ENCODE measurements at places on chromosomes 6 and 20.

- no peak for DNase-seq
Observed at GRCh38 chr6:135586388-135586787, 88.8 kb upstream of the AHI1 start.

- no peak for DNase-seq
Observed at GRCh38 chr6:129368076-129368475, 341.9 kb downstream of the ARHGAP18 start.

- no peak for DNase-seq
Observed at GRCh38 chr20:35837577-35838195, 65.9 kb downstream of the PHF20 start.

DNA sequence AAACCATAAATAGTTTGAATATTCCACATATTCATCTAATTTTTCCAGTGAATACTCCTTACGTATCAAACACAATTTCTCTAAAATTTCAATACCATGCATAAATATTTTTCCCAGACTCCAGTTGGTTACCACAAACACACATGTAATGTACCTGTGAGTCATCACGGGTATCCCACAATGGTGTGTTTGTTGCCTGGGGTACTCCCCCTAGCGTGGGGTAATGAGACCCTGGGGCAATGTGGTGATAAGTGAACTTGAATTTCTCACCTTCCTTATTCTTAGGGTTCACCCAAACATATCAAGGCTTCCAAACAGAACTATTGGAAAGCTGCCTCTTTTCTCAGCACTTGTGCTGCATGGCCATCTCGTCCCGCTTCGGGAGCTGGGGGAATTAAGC is 51.0 kb downstream of the STX7 start:
- no peak for DNase-seq

- DNase-seq, result no peak
Observed at GRCh38 chr6:156695742-156696141, 81.4 kb upstream of the ARID1B start.

- no peak for DNase-seq
Observed at GRCh38 chr6:160240691-160241084, 17.9 kb downstream of the SLC22A2 start.

- DNase-seq, result no peak
Observed at GRCh38 chr6:92945799-92946198, 473.6 kb downstream of the EPHA7 start.

DNA sequence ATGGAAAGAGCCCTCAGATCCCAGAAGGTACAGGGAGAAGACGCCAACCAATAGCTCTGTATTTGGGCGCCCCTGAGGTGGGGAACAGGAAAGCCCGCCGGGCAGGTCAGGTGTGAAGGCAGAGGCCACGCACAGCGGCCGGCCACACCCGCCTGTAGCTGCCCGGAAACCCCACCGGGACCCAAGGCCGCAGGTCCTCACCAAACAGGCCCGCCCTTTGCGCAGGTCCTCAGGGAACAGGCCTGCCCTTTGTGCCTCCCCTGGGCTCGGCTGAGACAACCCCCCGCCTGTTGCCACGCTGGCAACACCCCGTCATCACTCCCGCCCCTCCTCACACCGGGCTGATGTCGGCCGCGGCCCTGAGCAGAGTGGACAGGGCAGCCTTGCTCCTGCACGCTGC is 44.9 kb upstream of the CHRNA4 start:
- DNase-seq, result no peak

DNA sequence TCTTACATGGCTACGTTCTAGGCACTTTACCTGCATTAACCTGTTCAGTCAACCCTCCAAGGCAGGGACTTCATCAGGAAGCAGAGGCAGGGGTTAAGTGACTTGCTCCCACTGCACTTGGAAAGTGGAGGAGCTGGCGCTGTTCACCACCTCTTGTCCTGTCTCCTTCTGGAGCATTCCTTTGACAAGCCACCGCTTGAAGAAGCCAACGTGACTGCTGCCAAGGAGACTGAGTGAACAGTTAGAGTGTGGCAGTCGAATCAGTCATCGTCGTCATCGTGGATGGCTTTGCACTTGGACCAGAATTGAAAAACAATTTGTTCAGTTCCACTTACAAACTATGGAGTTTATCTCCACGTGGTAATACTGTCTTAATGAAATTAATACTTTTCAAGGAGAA is 60.9 kb downstream of the TULP4 start:
- no peak for DNase-seq

DNA sequence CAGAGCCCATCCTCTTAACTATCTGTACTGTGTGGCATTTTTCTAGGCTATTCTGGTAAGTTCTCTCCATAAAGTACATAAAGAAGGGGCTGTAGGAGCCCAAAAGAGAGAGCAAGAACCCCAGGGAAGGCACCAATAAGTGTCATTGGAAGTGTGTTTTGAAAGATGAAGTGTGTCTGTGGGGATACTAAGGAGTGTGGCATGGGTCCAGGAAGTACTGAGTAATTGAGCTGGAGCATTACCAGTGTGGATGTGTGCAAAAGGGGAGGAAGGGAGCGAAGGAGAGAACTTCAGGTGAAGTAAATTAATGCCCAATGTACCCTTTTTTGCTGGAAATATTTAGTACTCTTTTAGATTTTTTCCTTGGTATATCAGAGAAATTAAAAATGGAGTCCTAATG is 63.9 kb downstream of the KCNS1 start:
- no peak for DNase-seq

DNA sequence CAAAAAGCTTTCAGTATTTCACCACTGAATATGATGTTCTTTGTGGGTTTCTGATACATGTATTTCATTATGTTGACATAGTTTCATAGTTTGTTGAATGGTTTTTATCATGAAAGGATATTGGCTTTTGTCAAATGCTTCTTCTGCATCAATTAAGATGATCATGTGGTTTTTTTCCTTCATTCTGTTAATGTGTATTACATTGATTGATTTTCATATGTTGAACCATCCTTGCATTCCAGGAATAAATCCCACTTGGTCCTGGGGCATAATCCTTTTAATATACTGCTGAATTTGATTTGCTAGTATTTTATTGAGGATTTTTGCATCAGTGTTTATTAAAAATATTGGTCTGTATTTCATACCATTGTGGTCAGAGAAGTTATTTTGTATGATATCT is 70.9 kb upstream of the BHLHE23 start:
- no peak for DNase-seq

DNA sequence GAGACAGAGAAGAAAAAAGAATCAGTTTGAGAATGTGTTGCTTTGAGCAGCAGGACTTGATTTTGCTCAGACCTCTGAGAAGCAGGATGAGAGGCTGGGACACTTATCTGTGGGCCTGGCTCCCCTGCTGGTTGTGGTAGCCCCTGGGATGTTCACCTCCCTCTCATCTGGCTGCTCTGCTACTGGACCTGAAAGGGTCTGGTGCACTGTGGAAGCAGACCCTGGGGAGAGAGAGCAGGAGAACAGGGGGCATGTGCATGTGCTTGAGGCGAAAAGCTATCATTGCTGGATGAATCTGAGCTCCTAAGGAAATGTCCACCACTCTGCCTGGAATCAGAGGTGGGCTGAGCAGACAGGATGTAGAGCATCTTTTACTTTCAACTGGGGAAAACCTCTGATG is 161.1 kb downstream of the SCP2D1 start:
- no peak for DNase-seq

- DNase-seq, result no peak
Observed at GRCh38 chr20:42190084-42190483, 571.9 kb upstream of the CHD6 start.

DNA sequence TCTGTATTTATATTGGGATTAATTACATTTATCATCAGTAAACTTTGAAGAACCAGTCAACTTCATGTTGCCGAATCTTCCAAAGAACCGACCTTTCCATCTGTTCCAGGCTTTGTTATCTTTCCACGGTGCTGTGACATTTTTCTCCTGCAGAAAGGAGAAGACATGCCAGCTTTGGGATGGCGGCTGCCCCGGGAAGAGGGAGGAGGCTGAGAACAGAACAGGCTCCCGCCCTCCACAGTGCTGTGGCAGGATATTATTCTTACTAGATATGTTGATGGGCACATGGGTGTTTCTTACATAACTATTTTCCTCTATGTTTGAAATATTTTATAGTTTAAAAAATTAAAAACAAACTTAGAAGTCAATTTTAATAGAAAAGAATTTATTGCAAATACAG is 44.9 kb downstream of the GINS1 start:
- no peak for DNase-seq

DNA sequence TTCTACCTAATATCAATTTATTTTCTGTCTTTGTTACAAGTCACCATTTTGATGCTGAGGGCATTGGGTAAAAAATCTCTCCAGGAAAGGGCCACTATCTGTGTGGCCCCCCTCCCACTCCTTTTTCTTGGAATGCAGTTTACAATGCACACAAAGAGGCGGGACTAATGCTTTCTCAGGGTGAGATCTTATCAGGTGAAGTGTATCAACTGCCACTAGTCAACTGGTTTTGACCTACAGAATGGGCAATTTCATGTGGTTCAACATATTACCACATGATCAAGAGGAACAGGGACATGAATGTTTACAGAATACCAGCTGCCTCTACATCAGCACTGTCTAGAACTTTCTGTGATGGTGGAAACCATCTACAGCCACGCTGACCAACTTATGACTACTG is 3.7 kb downstream of the RRBP1 start:
- DNase-seq, result no peak

DNA sequence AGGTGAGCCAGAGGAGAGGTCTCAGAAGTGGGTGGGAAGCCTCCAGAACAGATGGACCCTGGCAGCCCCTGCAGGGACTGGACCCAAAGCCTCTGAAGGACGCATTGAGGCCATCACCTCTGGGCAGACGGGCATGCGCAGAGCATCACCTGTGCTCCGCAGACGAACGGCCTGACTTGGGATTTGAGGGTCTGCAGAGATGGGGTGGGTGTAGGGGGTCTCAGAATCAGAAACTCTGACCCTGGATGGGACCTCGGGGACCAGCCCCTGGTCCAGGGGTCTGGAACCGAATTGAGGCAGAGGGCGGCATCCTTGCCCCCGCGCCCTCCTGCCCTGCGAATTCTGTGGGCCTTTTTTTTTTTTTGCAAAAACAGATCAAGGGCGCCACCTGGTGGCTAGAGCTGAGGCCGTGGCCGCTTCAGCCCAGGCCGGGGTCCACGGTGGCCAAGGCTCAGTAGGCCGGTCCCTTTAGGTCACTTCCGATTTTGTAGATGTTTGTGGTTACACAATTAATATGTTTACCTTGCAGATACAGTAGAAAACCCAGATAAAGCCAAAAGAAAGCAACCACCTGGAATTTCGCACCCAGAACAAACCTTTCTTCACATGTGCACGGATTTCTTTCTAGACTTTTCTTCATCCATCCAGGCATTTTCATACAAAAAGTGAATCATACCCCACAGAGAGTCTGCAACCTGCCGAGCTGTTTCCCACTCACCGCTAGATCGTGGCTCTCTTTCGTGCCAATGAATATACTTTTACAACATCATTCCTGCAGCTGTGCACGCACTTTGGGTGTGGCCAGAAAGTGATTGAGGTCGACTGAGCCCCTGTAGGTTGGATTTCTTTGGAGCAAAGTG is 25.9 kb downstream of the ZBP1 start:
- DNase-seq, result peak; percentile 54

GRCh38 chr6:9139746-9140145 is 704.4 kb upstream of the SLC35B3 start:
- no peak for DNase-seq

- DNase-seq, result no peak
Observed at GRCh38 chr20:2469991-2470422, 582 bp downstream of the SNRPB start.

- DNase-seq, result no peak
Observed at GRCh38 chr20:21063276-21063675, 42.9 kb downstream of the LINC00237 start.

DNA sequence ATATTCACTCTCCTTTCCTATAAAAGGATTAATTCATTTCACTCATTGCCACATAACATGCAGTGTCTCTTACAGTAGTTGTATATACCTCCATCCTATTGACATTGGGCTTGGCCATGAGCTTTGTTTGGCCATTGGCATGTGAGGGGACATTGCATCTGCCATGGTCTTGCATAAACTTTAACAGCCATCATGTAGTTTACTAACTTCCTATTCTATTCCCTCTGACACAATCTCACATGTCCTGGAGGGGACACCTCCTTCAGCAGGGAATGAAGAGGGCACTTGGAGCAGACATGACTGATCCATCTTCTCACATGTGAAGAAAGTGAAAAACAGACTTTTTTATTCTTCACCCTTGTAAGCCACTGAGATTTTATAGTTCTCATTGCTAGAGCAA is 115.5 kb upstream of the MARCKS start:
- DNase-seq, result no peak

GRCh38 chr6:162488444-162488843 is 239.1 kb downstream of the PRKN start:
- no peak for DNase-seq

- no peak for DNase-seq
Observed at GRCh38 chr6:117345292-117345610, 79.9 kb downstream of the VGLL2 start.

- DNase-seq, result no peak
Observed at GRCh38 chr20:22562620-22563019, 21.8 kb downstream of the FOXA2 start.

GRCh38 chr6:13368079-13368730 is 39.9 kb upstream of the TBC1D7 start:
- no peak for DNase-seq

DNA sequence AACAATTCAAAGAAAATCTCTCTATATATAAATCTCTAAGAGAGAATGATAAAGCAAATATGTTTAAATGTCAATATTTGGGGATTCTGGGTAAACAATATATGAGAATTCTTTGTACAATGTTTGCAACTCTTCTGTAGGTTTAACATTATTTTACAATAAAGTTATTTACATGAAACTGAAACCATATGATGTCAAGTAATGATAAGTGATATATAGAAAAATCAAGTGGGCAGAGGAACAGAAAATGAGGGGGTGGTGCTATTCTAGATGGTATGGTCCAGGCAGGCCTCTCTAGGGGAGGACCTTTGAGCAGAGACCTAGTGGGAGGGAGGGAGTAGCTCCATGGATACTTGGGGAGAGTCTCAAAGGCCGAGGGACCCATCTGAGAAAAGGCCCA is 16.4 kb upstream of the SCRT2 start:
- no peak for DNase-seq

DNA sequence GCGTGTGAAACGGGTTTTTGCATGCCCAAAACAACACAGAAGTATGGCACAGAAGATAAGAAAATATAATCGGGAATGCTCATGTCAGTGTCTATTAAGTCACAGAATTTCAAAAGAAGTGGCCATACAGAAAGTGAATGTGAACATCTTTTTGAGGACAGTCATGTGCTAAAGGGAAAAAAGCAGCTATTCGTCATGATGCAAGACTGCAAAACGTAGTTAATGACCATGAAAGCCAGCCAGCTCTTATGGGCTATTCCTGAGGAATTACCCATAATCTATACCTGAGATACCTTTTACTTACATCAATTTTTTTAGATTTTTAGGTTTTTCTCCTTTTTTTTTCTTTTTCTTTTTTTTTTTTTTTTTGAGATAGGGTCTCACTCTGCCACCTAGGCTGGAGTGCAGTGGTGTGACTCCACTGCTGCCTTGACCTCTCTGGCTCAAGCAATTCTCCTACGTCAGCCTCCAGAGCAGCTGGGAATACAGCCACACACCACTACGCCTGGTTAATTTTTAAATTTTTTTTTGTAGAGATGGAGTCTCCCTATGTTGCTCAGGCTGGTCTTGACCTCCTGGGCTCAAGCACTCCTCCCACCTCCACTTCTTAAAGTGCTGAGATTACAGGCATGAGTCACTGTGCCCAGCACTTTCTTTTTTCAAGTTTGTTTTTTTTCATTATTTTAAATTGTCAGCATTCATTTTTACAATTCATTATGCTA is 18.1 kb upstream of the ZBP1 start:
- DNase-seq, result no peak

Measured in mesothelial cell of epicardium (in vitro differentiated cells).